NCI-H748 treated with DMSO at 0.1 percent for 48 hours (cell line): ENCODE measurements at places on chromosomes 5 and 9.
A peak's percentile ranks its signal among the peaks of the same experiment; 100 is the strongest.

- DNase-seq, result no peak
Observed at GRCh38 chr9:98869866-98870265, 62.4 kb downstream of the GALNT12 start.

DNA sequence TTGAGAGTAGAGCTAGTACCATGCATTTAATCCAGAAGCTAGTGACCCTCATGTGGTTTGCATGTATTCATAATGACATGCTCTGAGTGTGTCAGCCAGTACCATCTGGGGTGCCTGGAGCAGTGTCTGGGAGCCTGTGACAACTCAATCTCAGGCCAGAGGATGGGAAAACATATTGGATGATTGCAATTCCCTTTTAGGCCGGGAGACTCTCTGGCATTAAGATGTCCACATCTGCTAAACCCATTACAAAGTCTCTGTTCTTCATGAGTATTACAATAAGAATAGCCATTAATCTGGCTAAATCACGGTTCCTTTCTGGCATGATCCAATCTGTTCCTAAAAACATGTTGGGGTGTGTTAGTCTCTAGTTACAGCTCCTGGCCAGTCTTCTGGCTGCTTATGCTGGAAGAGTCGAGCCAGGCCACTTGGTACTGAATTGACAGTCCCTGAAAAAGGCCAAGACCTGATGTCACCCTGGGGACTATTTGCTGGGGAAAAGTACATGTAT is 475.7 kb downstream of the ENC1 start:
- no peak for DNase-seq

DNA sequence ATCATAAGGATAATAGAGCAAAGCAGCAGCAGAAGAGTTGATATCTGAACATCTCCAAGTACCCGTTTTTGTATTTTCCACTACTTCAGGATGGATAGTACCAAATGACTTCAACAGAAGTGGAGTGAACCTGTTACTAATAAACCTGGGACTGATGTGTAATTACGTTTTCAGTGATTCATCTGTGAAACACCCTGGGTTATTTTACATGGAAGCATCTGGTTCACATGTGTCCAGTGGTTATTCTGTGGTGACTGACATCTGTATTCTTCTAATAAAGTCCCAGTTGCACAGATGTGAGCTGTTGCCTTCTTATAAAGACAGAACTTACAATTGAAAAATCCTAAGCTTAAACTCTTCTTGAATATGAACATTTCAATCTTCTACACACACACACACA is 139.7 kb upstream of the VCAN start:
- DNase-seq, result no peak

DNA sequence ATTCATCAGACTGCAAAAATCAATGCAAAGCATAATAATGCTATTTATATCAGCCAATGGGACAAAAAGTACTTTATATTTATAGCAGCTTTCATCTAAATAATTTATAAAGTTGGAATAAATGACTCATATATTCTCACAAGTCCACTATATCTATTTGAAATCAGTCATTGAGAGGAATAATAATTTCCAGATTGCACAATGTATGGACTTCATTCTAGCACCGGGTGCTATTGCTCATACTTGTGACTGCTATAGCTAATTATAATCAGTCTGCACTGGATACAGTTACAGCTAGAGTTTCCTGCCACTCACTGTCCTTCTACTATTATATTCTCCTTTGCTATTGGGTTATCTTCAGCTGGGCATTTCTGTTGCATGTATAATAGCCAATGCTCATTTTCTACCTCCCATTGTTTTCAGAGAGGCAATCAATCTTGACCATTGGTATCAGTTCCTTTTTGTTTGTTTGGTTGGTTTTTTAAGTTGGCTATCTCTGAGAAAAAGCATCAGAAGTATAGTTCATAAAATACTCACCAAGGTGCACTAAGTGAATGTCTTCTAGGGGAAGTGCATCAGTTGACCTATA is 1.9 kb downstream of the CDH18 start:
- DNase-seq, result peak; percentile 23

GRCh38 chr5:172380987-172381643 is 73.2 kb downstream of the SH3PXD2B start:
- no peak for DNase-seq

DNA sequence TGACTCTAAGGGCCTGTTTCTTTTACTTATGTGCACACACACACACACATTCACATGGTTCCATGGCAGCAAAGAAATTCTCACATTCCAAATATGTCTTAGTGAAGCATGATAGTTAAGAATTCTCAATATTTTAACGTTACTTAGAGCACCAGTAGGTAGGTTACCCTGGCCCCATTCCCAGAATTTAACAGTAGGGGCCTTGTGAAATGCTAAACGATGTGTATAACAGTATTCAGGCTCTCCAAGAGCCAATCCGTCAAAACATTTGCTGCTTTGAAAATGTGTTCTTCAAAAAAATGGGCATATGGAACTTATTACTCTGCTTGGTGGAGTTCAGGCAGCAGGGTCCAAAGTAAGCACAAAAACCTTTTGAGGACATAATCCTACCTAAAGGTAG is 93.7 kb upstream of the DAB2 start:
- DNase-seq, result no peak

- DNase-seq, result peak; percentile 68
Observed at GRCh38 chr5:16013334-16014065, 166.1 kb downstream of the MARCHF11 start.

DNA sequence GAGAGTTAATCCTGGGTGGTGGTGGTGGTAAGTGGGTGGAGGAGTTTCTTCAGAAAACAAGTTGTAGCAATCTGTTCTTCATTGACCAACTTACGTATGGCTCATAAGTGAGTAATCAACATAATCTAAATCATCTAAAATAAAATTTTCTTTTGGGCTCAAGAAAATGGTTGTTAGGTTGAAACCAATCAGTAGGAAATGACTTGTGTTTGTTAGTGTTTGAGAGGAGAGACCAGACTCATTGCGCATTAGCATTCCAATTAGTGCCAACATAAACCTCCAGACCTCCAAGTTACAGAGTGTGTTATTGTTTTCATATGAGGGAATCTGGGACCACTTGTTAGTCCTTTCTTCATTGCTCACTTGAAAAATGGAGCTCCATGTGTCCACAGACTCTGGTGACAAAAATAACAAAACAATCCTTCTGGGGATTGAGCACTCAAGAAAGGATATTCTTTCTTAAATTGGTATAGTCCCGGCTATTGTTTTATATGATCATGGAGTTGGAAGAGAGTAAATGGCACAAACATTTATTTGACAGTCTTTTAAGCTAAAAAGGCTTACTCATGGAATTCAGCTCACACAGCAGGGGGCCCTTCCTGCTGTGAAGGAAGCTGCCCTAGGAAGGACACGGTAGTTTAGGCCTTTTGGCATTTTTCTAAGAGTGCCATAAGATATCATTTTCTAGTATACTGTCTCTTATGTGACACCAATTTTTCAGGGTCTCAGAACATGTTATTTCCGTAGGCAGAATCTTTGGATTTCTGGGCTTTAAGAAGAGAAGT is 441.1 kb downstream of the EBF1 start:
- DNase-seq, result no peak

DNA sequence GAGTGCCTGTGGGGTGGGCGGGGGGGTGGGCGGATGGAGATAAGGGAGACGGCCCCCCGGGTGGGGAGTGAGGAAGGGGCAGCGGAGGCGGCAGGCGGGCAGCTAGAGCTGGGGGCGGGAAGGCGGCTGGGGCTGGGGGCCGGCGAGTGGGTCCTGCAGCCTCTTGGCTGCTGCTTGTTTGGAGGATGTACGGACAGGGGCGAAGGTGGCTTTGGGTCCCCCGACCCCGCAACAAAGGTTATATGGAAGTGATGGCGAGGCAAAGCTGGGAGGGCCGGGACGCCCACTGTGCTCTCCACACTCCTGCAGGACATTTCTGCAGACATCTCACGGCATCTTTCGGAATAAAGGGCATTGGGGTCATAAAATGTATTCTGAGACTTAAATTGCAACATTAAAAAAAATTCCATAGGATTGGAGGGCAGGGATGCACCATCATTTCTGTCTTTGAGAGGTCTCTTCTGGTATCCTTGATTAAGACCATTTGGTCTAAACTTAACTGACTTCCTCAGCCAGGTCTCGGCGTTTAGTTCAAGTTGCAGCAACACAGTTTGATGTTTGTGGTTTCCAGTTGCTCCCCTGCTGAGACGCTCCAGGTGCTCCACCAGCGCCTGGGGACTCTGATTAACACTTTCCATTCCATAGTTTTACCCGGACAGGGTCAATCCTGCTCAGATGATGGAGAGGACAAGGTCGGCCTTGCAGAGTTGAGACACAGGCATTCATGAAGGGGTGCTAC is 101.6 kb upstream of the SSBP2 start:
- DNase-seq, result peak; percentile 21

- DNase-seq, result no peak
Observed at GRCh38 chr5:15254607-15255006, 245.4 kb upstream of the FBXL7 start.
